GM12865 (cell line): ENCODE measurements at places on chromosomes 13 and 19.

- DNase-seq = peak; percentile 97
Measured at GRCh38 chr19:58559275-58560006, 1.0 kb upstream of the UBE2M start.

- DNase-seq = peak; percentile 12
Measured at GRCh38 chr13:28741084-28741491, 22.3 kb upstream of the SLC46A3 start.

DNA sequence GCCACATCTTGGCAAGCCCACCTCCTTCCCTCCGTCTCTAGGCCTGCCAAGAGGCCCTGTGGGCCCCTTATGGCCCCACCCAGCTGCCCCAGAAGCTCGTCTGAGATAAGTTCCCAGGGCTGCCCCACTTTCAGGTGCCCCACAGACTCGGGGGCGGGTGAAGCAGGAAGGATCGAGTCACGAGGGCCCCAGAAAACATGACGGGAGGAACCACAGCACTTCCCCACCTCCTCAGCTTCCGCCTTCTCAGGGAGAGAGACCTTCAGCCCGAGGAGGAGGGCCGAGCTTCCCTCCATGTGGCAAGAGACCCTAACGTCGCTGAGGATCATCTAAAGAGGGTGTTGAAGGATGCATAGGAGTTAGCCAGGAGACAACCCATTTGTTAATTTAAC is 4.5 kb upstream of the IL12RB1 start:
- DNase-seq = peak; percentile 87

DNA sequence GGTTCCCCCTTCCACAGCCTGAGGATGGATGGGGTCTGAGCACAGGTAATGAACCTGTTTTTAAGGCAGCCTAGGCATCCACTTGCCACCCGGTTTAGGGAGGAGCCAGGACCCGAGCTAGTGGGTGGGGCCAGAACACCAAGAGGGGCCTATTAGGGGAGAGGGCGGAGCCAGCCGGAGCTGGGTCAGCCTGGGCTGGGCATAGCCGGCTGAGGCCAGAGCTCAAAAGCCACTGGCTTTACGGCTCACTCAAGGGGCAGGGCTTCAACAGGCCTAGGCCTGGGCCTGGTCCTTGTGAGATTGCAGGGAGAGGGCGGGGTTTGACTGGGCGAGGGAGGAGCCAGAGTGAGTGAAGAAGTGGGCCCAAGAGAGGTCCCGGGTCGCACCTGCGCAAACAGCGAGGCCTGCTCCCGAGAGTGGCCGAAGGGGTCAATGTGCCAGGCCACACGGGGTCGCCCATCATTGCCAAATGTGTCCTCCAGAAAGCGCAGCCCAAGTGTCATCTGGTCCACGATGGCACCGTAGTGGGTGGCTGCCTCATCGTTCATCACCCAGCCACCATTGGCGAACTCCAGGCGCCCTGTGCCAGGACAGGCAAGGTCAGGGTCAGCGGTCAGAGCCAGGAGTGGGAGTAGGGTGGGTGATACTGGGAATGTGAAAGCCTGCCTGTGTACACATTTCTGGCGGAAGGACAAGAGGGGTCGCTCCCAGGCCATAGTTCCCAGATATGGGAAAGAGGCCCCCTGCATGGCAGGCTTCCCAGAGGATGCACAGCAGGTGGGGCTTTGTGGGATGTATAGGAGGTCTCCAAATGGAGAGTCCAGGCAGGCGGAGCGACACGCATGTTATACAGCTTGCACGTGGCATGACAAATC is 1.9 kb downstream of the MAN2B1 start:
- peak; percentile 41 for DNase-seq

DNA sequence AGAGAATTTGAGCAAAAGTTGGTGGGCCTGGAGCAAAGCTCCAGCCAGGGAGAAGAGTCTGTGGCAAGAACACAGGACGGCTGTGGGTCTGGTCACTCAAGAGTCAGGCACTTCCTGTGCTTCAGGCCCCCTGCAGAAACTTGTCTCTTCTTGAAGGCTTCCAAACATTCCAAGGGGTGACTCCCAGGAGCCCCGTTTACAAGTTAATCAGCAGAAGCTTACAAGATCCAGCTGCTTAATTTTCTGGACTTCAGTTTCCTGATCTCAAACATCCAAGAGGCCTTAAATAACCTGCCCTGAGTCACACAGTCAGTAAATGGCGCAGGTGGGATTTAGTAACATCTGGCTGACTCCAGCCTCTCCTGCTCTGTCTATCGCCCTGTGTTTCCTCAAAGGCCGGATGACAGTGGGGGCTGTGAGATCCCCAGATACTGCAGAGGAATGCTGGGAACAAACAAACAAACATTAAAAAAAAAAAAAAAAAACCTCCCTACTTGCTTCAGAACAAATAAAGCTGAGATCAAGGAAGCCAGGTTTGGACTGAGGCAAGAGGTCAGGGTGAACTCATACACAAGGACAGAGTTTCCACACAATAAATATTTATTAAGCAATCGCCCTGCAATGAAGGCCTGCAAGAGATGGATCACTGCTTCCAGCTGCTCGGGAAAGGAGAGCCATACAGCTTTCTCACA is 175.4 kb upstream of the RFC3 start:
- no peak for DNase-seq

DNA sequence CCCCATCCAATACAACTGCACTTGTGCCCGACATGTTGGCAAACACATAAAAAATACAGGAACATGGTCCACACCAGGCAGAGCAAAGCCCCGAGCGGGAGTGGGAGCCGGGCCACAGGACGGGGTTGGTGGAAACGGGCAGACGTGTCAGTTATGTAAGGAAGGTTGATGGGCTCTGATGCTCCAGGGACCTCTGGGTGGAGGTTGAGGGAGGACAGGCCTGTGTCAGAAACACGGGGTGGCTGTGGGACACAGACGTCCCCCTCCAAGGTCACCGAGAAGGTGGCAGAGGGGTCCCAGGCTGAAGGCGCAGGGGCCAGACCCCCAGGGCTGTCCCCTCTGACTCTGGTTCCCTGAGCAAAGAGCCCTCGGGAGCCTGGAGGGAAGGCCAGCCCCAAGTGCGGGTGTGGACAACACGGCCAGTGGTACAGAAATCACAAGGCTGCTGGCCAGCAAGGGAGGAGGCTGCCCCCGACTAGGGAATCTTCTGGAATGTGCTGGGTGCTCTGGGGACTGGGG is 31.4 kb upstream of the C13orf46 start:
- DNase-seq = no peak

GRCh38 chr13:78875792-78876580 is 217.0 kb upstream of the OBI1 start:
- DNase-seq = peak; percentile 62

DNA sequence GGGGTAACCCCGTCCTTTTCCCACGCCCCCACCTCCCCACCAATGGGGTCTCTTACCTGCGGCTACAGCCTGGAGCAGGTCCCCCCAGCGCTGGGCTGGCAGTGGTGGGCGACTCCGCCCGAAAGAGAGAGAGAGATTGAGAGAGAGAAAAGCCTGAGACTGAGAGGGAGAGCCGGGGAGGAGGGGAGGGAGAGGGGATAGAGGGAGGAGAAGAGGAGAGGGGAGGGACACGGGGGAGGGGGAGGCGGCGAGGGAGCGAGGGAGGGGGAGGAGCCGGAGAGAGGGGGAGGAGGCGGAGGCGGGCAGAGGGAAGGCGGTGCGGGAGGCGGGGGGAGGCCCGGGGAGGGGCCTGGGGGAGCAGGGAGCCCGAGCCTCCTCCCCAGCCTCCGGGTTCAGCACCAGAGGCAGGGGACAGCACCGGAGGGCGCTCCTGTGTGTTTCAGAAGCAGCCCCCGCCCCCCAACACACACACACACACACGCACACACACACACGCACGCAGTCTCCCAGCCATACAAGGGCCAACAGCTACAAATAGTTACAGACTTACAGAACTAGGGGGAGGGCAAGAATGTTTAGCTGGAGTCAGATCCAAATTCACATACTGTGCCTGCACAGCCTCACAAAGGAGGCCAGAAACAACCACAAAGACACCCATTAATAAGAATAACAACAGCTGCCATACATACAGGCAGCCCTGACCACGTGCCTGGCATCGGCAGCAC is at the start of gene SLC8A2:
Gene SLC8A2, minus strand, starts transcription at position 161 of the 725 bp plus-strand sequence. CDS start 5,490 bp downstream, outside the sequence.
- DNase-seq = peak; percentile 49

DNA sequence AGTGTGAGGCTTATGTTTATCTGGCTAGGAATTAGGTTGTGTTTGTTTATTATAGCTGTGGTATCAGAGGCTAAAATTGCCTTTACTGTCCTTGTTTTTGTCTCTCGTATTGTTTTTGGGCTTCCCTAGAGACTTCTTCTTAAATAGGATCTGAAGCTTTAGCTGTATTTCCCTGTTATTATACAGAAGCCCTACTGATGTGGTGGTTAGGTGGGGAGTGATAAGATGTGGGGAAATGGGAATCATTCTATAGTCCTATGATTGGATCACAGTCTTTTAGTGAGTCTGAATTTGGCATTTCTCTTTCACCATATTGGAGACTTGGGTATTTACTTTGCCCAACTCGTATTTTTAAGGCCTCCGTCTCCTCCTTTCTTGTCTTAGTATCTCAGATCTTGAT is 8.3 kb upstream of the KL start:
- no peak for DNase-seq

DNA sequence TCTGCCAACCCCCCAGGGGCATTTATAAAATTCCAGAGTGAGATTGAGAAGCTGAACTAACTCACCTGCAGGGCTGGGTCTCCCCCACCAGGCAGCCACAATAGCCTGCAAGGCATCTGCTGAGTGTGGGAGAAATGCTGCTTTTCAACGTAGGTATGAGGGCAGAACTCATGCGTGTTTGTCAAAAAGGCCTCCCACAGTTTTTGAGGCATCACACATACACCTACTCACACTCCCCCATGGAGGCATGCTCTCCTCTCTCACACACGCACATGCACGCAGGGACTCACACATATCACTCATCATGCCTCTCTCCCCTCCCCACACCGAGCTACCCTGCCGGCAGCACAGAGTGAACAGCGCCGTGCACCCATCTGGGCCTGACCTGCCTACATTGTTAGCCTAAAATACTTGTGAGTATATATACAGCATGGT is 390.5 kb downstream of the FGF9 start:
- DNase-seq = peak; percentile 79

DNA sequence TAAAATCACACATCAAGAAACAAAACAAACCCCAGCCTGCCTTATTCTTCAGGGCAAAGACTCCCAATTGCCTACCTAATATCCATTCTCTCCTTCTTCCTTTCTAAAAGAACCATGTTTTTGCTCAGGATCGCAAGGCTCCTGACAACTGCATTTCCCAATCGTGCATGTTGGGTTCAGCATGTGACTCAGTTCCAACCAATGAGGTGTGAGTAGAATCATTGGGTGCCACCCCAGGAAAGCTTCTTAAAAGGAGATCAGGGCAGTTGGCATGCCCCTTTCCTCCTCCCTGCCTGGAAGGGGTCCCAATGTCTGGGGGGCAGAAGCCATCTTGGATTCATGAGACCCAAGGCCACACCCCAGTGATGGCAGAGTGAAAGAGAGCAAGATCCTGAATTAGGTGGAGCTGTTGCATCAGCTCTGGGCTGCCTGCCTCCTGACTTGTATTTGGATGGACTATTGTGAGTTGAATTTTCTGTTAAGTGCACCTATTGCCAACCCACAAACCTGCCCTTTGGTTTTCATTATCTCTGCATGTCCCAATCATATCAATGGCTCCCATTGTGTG is 26.0 kb upstream of the UBAC2 start:
- no peak for DNase-seq

GRCh38 chr19:13909430-13909829 is 3.4 kb downstream of the CC2D1A start:
- DNase-seq = no peak

DNA sequence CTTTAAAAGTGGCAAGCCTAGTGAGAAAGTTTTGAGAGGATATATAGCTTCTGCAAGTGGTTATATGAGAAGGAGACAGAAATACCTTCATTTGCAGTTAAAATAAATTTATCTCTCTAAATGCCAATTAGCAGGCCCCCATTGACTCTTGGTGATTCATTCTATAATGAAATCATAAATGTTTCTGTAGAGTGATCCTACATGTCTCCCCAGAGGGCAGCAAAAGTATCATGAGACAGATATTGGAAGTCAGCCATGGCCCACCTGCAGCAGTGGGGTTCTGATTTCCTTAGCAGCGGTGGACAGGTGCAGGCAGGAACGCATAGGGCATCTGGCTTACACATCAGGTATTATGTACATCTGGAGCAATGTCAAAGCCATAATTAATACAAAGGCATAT is 385.4 kb upstream of the SLC10A2 start:
- DNase-seq = no peak

GRCh38 chr19:39809368-39809767 is 24.6 kb downstream of the DYRK1B start:
- no peak for DNase-seq

- DNase-seq = peak; percentile 79
Measured at GRCh38 chr13:113297370-113298042, 467 bp downstream of the LAMP1 start.

DNA sequence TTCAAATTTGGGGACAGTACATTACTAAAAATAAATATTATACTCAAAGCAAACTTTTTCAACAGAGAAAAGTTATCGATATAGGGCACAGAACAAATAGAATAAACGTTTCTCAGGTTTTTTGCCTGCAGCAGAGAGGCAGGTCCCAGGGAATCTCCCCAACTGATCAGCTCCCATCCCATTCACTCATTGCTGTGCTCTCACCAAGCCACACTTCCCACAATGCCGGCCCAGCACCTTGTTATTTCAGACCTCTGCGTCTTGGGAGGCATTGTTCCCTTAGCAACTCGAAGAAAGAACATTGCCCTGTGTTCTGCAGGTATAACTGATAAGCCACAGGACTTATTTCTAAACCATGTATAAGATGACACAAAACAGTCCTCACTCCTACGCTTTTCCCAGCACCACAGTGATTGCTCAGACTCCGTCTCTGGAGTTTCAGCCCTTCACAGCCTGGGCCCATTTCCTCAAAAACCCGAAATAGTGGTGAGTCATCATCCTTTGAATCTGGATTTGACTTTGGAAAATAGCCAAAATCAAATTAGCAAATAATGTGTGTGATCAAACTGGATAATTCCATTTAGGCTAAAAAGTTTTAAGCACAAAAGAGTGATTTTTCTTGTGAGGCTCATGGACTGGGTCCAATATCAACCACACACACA is 100.4 kb downstream of the DCLK1 start:
- no peak for DNase-seq

GRCh38 chr13:45928843-45929242 is 77.3 kb upstream of the SIAH3 start:
- DNase-seq = no peak

GRCh38 chr13:111139452-111139851 is 24.3 kb downstream of the ARHGEF7 start:
- DNase-seq = no peak

DNA sequence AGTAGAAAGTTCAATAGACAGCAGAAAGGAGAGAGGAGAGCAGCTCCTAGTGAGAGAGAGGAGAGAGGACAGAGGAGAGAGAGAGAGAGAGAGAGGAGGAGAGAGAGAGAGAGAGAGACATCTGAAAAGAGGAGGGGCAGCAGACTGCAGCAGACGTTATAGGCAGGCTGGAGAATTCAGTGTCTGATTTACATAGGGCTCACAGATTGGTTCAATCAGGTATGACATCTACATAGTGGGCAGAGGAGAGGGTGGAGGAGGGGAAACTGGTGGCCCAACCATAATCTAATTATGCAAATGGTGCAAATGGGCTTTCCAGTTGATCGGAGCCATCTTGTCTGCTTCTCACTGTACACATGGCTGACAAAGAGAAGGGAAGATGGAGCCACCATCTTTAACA is 221.3 kb upstream of the TRPC4 start:
- DNase-seq = no peak
